Stimulated activated CD4-positive, alpha-beta T cell treated with anti-CD3 and anti-CD28 coated beads, Interleukin-4, amount 100 ng/mL, for 1 hour (primary cell): ENCODE measurements at places on chromosomes 12 and 14.

DNA sequence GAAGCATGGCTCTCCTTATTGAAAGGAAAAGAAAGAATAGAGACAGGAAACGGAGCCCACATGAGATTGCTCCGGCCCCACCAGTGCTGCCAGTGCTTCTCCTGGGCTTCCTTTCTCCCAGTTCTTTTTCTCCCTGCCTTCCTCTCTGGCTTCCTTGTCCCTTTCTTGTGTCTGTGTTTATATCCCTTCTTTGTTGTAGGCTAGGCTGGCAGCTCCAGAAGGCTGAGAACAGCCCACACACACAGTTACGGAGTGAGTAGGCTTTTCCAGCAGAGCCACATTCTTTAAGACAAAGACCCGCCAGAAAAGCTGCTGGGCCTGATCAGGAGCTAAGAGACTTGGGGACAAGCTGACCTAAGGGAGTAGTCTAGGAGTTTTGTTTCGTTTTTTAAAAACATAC, 13.0 kb downstream of the CIPC start:
- no peak for DNase-seq

DNA sequence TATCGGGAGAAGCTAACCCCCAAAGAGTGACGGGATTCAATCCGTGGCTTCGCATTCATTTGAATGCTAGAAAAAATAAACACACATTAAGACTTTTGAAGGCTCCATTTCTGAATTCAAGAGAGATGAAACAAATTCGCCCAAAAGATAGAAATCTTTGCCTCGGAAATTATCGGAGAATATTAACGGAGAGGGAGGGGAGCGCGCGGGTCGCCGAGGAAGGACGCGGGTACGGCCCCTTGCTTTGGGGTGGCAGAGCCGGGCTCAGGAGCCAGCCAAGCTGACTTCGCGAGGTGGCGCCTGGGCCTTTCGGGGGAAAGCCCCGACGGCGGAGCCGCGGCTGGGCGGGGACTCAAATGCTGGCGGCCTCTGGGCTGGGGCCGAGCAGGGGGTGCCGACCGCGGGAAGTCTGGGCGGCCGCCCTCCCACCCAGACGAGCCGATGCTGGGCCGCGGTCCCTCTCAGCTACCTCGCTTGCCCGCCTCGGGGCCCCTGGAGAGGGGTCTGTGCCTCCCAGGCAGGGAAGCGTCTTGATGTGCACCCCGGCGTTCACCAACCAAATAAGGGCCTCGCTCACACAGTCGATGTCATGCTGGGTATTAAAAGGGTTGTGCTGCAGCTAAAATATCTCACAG, 14.7 kb downstream of the NKX2-1 start:
- DNase-seq, result no peak

GRCh38 chr12:77537663-77538062, 293.0 kb upstream of the NAV3 start:
- no peak for DNase-seq

DNA sequence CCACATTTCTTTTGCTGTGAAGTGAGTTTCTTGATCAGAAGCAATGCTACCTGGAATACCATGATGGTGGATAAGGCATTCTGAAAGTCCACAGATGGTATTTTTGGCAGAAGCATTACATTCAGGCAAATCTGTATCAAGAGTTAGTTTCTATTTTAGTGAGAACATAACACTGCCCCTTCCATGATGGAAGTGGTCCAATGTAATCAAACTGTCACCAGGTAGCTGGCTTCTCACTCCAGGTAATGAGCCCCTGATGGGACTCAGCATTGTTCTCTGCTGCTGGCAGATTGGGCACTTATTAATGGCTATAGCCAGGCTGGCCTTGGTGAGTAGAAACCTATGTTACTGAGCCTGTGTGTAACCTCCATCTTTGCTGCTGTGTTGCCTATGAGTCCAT, 80.7 kb downstream of the KCNA5 start:
- no peak for DNase-seq

- no peak for DNase-seq
Measured at GRCh38 chr12:41661141-41661765, 473.1 kb downstream of the PDZRN4 start.

DNA sequence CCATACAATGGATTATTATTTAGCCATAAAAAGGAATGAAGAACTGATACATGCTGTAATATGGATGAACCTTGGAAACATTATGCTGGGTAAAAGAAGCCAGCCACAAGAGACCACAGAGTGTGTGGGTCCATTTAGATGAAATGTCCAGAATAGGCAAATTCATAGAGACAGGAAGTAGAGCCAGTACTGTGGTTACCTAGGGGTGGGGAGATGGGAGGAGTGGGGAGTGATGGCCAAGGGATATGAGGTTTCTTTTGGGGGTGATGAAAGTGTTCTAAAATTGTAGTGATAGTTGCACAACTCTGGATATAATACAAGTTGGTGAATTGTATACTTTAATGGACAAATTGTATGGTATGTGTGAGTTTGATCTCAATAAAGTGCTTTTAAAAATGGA, 18.6 kb downstream of the JDP2 start:
- no peak for DNase-seq

DNA sequence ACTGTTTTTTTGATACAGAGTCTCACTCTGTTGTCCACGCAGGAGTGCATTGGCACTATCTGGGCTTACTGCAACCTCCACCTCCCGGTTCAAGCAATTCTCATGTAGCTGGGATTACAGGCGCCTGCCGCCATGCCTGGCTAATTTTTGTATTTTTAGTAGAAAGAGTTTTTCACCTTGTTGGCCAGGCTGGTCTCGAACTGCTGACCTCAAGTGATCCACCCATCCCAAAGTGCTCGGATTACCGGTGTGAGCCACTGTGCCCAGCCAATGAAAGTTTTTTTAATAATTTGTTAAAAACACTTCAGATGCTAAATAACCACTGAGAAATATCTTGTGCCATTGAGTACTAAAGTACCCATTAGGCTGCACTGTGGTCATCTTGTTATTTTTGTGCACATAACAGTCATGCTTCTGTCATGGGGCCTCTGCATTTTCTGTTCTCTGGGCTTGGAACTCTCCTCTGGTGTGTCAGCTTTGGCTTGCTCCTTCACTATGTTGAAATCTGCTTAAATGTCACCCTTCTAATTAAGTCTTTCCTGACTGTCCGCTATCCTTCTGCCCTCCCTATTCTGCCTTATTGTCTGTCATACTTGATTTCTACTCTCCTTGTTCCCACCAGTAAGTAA, 105.1 kb downstream of the KTN1 start:
- DNase-seq, result no peak

- no peak for DNase-seq
Measured at GRCh38 chr12:108289350-108290161, 49.6 kb downstream of the CMKLR1 start.

- DNase-seq, result no peak
Measured at GRCh38 chr12:125314051-125314755, 249.0 kb downstream of the AACS start.

- DNase-seq, result no peak
Measured at GRCh38 chr14:71374989-71375388, 467.7 kb downstream of the PCNX1 start.

DNA sequence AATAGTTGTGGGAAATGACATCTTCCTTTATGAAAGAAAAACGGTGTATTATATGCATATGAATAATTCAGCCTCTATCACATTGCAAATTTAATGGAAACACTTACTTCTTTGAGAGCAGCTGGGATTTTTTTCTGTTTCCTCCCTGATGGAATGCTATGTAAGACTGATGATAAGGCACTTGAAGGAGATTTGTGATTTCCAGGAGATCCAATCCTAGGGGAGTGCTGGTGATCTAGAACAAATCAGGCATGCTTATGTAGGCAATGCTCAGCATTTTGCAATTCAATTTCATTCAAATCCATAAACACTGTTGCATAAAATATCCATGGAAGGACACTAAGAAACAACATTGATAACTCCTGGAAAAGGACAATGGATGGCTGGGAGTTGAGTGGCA, 16.0 kb upstream of the NR2C1 start:
- no peak for DNase-seq

- no peak for DNase-seq
Measured at GRCh38 chr12:64193931-64194330, 28.2 kb downstream of the KICS2 start.

DNA sequence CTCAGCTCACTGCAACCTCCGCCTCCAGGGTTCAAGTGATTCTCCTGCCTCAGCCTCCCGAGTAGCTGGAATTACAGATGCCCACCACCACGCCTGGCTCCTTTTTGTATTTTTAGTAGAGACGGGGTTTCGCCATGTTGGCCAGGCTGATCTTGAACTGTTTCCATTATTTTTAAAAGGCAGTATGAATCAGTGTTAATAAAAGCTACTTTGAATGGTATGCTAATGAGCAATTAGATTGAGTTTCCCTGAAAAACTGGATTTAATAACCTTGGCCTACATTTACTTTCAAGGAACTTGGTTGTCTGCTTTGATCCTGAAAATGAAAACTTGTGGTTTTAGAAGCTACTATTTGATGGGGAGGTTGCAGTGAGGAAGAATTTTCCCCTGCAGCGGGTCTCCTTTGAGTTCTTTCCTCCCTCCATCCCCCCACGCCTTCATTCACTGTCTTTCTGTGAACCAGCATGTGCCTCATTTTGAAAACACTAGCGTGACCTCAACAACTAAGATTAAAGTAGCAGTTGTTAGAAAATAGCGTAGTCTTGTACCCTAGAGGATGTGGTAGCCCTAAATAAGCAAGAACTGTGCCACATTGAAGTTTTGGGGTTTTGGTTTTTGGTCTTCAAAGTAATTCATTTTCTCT, 17.8 kb upstream of the RPS6KA5 start:
- DNase-seq, result peak; percentile 30

DNA sequence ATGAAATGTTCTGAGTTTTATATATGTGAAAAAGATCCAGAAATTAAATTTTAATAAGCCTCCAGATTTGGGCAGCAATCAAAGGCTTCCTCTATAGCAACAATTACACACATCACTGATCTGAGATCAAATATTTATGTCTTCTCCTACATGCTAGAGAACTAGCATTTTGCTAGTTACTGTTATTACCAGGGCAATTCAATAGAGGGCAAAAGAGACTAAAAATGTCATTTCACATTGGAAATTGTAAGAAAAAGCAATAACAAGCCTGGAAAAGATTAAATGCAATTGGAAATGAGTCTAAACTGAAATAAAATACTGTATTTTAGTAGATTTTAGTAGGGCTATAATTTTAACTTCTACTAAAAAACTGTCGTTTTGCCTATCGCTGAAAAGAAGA, 32.6 kb upstream of the ANO6 start:
- DNase-seq, result no peak

- no peak for DNase-seq
Measured at GRCh38 chr14:90426663-90427062, 29.8 kb downstream of the CALM1 start.

DNA sequence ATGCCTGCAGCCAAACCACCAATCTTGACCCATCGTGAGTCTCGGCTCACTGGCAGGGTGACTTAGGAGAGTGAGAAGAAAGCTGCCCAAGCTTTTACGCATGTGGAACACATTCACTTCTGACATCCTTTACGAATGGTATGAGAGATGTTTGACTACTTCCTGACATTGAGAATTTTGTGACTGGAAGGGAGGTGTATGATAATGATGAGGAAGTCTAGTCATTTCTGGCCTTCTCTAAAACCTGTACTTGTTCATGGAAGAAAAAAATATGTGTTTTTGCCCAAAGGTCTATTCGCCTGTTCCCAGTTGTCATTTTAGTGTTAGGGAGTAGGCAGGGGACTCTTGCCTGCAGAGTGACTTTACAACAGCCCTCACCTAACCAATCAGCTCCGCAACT, 227.2 kb upstream of the ATP2B1 start:
- no peak for DNase-seq

GRCh38 chr12:31496257-31496656, 94.7 kb downstream of the DENND5B start:
- no peak for DNase-seq

DNA sequence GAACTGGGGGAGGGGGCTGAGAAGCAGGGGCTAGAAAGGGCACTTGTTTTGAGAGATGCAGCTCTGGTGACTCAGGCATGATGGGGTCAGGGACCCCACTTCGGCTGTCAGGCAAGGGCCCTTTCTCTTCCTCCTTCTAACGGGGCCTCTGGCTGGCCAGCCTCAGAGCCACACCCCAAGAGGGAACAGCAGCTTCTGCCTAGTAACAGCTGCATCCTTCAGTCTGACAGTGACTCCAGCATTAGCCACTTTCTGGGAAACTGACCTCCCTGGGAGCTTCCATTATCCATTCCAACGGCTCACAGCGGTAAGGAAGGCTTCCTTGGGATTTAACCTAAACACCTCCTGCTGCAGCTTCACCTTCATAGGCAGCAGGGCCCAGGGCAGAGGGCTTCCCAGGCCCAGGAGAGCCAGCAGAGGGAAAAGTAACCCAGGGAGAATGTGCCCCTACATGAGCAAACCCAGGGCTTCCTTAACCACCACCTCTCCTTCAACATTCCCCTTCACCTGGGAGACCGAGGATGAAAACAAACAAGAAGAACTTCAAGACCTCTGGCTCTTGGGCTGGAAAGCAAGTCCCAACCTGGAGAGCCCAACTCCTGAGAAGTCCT, 2.7 kb downstream of the NCKAP5L start:
- DNase-seq, result no peak

GRCh38 chr12:29569132-29569757, 71.8 kb upstream of the OVCH1 start:
- no peak for DNase-seq

DNA sequence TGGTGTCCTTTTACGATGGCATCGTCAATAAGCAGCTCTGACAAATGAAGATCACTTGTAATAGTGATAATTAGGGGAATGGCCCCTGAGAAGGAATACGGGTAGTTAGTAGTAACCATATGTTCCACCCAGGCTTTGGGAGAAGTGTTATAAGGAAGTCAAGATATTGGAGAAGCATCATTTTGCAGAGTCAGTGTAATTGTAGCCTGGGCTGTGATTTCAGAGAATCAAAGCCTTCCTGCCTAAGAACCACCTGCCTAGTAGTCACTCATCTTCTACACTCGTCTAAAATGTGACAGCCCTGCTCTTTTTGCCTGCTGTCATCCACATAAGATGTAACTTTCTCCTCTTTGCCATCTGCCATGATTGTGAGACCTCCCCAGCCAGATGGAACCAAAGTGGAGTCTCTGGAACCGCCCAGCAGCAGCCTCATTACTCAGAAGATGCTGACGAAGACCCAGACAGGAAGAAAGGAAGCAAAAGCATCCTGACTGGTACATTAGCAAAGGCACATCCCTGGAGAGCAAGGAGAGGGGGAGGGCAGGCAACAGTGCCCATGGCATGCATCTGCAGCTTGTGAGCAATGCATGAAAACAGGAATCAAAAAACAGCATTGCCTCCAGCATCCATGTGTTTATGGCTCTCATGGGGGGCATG, 12.6 kb upstream of the EDDM3A start:
- no peak for DNase-seq

DNA sequence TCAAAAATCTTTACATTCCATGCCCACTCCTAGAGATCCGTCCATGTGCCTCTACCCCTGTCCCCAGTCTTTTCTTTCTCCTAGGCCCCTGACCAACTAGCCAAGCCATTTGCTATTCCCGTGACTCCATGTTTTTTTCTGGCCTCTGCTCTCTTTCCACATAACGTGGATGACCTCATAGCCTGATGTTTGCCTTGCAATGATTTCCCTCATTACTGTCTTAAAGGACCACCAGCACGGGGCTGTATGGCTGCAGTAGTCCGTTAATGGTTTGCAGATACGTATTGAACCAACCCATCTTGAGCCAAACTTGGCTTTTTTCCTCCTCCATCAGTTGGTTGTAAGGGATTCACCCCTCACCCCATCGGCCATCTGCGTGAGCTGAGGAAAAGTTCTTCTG, 226.0 kb downstream of the PCNX1 start:
- no peak for DNase-seq
